ENCODE measurements at places on chromosomes 4 and X.

DNA sequence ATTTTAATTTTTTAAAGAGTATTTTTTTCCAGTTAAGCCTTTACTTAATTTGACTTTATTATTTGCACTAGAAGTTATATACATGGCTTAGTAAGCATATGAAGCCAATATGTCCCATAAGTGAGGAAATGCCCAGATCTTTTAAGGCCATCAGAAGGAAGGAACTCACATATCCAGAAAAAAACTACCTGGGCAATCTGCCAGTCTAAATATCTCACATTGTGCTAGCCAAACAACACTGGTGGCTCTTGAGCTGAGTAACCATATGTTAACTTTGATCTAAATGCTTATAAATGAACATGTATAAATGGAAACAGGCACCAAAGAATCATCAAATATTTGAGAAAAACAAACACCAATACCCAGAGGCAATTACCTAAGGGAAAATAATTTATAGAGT, 138.6 kb upstream of the APOOL start:
- no peak for DNase-seq
- no peaks in the 10 kb centered on the region for H3K36me3 ChIP-seq

DNA sequence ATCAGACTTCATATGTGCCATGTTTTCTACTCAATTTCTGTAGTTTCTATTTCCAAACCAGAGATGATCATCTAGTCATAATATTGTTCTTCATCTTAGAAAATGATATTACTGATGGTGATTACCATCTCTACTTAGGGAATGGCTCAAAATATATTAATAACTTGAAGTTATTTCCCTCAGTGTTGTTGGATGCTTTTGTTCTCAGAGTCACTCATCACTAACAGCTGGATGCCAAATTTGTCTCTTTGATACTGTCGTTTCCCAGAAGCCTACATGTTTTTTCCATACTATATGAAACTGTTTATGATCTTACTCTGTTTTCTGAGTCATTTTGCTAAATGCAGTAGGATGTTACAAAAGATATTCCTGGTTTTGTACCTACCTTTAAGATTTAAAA, 8.9 kb downstream of the PGAM4 start:
- H3K4me3 ChIP-seq: no peak overlapping the region
- no peak overlapping the region for H3K27ac ChIP-seq
- peaks cover 4% of the 10 kb centered on the region for H3K36me3 ChIP-seq
- peaks cover 25% of the 10 kb centered on the region for H3K4me1 ChIP-seq

DNA sequence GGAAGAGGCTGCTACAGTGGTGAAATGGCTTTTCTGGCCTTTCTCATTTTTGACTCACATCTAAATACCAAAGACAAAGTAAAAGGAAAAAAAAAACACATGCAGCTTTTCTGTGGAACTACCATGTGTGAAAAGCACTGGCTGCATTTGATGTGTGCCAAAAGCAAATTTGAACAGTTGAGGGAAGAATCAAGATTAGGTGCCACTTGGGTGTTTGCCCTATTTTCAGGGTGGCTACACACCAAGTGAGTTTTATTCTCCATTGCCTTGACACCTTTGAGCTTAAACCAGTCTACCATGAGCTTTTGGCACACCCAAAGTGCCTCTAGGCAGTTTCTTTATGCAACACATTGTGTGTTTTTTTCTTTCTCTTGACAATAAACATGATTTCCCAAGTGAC, 423.9 kb downstream of the FAM133A start:
- no peak overlapping the region for H3K27ac ChIP-seq
- no peak overlapping the region for H3K4me3 ChIP-seq

DNA sequence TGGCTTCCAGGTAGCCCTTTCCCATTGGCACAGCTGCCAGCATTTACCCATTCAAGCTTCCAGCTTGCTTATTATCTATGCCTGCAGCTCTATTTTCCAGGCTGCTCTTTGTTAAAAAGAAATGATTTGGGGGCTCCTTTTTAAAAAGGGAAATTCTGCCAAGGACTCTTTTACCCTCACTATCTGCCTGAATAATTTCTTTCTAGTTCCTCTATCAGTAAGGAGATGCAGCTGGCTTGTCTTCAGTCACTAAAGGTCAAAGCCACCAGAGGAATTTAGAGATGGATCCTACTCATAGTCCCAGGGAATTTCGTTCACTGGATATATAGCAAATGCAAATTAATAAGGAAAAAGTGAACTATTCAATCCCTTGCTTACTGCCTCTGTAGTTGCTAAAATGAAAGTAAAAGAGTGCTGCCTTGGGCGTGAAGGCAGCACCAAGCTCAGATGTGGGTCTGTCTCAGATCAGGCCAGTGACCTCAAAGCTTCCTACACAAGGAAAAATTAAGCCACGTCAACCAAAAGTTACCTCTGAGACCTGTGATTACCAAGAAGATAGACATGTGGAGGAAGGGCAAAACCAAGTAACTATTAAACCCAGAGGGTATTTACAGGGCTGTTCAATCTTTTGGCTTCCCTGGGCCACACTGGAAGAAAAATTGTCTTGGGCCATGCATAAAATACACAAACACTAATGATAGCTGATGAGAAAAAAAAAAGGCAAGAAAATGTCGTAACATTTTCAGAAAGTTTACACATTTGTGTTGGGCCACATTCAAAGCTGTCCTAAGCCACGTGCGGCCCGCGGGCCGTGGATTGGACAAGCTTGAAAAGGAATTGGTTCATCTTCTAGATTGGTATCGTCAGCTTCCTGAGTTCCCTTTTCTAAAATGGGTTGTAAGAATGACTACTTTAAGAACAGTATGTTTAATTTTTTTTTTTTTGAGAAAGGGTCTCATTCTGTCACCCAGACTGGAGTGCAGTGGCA, 5.3 kb downstream of the ARSF start:
- peak overlapping the region; percentile 52 for H3K4me3 ChIP-seq
- no peak for DNase-seq
- no peak overlapping the region for H3K27ac ChIP-seq

DNA sequence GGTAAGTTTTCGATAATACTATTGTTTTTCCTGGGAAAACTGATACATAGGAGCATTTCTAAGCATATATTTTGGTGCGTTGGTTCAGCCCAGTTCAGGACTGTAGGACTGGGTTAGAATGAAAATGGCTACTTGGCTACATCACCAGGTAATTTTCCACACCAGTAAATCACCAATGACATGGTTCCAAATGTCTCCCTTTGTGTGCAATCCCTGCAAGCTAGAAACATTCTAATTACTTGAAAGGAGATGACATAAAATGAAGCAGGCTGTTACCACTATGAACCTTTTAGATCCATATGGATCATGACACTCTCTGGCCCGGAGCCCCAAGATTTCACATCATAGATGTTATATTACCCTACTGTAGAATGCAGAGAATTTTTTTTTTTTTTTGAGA, 577.4 kb upstream of the FTHL17 start:
- H3K4me3 ChIP-seq: no peak overlapping the region
- H3K27me3 ChIP-seq: no peaks in the 10 kb centered on the region
- H3K4me1 ChIP-seq: no peaks in the 10 kb centered on the region
- H3K36me3 ChIP-seq: no peaks in the 10 kb centered on the region
- DNase-seq: no peak
- no peak overlapping the region for H3K27ac ChIP-seq

DNA sequence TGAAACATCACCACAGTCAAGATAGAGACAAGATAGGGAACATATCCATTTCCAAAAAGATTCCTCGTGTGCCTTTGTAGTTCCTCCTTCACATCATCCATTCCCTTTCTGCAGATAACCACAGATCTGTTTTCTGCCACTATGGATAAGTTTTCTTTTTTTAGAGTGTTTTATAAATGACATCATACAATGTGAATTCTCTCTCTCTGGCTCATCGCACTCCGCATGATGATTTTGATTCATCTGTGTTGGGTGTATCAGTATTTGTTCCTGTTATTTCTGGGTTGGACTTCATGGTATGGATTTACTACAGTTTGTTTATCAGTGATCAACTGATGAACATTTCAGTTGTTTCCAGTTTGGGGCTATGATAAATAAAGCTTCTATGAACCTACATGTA, 23.2 kb upstream of the ANXA3 start:
- no peak overlapping the region for H3K27ac ChIP-seq
- peaks cover 16% of the 10 kb centered on the region for H3K27me3 ChIP-seq
- H3K4me3 ChIP-seq: no peak overlapping the region
- no peak for DNase-seq

- no peaks in the 10 kb centered on the region for H3K27me3 ChIP-seq
- H3K27ac ChIP-seq: no peak overlapping the region
- DNase-seq: no peak
- H3K4me3 ChIP-seq: no peak overlapping the region
- no peaks in the 10 kb centered on the region for H3K4me1 ChIP-seq
- no peaks in the 10 kb centered on the region for H3K36me3 ChIP-seq
Observed at GRCh38 chrX:34778916-34779315, 121.8 kb upstream of the TMEM47 start.

DNA sequence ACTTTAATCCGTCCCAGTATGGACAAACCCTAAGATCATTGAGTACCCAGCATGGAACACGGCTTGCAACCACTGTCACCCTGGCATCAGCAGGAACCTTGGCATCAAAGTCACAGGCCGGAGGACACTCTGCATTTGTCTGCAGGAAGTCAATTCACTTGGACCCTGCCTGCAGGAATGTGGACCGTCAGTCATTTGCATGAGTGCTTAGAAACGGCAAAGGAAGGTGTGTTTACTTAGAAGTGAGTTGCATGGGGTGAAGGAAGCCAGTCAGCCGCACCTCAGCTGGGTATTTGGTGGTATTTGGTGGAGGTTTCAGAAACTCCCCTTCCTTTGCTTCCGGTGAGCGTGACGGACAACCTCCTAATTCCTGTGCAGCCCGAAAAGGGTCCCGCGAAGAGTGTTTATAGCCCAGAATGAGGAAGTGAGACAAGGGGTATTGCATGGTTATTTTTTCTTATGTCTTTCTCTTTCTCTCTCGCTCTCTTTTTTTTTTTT, 15.5 kb downstream of the P2RY8 start:
- H3K4me3 ChIP-seq: peak overlapping the region; percentile 77
- H3K27ac ChIP-seq: peak overlapping the region; percentile 94
- H3K36me3 ChIP-seq: peaks cover 35% of the 10 kb centered on the region
- peak; percentile 79 for DNase-seq

- H3K27ac ChIP-seq: no peak overlapping the region
- H3K27me3 ChIP-seq: peaks cover 10% of the 10 kb centered on the region
- no peaks in the 10 kb centered on the region for H3K36me3 ChIP-seq
Observed at GRCh38 chr4:128481752-128482480, 194.3 kb upstream of the PGRMC2 start.

All from central memory CD8-positive, alpha-beta T cell (primary cell).